ENCODE measurements at places on chromosomes 4 and X.

GRCh38 chr4:48664938-48665337, 115.1 kb downstream of the FRYL start:
- DNase-seq, result no peak

DNA sequence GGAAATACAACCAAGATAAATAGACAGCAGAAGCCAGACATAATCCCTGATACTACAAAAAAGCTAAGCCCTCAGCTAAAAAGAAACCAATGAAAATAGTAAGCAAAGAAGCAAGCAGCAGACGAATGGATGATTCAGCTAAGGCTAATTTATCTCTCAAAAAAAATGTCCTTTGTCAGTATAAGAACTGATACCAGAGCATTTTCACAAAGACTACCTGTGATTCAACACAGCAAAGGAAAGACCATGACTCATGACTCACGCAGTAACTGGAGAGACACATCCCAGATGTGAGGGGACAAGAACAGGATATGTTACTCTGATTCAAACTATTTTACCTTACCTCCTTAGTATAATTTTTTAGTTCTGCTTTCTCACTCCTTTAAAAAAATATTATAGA, 22.7 kb upstream of the TMPRSS11F start:
- no peak for DNase-seq

DNA sequence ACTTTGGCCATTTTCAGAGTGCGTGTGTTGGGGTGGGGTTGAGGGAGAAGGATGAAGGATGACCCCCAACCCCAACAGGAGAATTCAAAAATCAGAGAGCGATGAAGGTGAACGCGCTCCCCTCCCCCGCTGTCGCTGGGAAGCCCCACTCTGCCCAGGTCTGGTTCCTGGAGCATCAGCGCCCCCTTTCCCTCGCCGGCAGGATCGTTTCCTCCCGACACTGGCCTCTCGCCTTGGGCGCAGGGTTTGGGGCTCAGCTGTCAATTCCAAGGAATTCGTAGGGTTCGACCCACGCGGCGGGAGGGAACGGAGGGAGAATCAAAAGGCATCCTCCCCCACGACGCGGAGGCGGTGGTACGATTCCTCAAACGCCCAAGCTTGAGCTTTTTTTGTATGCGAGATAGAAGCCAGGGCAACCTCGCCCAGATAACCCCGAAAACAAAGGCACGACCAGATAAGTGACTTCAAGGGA, 1.0 kb upstream of the PDGFRA start:
- DNase-seq, result peak; percentile 77

DNA sequence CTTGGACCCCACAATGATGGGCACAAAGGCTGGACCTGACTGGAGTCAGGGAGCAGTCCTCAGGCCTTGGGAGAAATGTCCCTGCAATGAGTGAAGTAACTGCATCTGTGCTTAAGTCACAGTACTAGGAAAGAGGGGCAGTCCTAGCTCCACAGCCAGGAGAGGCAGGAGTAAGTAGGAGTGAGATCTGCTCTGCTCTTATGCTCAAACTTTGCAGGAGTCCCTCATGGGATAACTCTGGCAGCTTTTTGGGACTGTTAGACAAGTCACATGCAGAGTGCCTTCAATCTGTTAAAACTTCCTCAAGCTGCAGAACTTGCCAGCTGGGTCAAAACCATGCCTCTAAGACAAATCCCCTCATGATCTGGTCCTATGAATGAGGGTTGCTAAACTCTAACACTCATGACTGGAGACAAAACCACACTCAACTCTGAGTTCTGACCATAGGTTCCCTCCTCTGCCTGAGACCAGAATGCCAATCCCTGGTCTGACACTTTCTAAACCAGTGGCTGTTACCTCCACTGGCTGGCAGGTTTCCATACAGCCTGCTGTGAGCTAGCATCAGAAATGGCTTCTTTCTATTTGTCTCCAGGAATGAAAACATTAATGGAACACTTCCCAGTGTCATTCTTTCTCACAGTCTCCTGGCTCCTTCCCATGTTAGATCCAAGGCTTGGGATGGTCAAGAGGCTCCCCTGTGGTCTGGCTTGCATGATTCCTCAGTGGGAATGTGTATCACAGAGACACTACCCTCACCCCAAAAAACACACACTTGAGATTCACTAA, 819.3 kb downstream of the PCDH7 start:
- no peak for DNase-seq

DNA sequence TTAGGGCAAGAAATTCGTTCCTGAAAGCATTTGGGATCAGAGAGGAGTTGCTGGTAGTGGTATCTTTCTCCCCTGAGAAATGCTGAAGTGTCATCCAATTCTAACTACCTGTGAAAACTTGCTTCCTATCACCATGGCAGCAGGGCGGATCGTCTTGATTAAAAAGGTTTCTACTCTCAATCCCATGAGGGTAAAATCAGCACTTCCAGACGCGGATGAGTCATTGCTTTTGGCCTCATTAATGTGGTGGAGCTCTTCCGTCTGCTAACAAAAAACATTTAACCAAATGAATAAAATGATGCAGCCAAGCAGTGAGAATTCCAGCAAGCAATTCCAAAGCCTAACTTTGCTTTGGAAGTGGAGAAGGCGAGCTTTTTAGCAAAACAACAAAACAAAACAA, 325.6 kb downstream of the CAMK2D start:
- no peak for DNase-seq

DNA sequence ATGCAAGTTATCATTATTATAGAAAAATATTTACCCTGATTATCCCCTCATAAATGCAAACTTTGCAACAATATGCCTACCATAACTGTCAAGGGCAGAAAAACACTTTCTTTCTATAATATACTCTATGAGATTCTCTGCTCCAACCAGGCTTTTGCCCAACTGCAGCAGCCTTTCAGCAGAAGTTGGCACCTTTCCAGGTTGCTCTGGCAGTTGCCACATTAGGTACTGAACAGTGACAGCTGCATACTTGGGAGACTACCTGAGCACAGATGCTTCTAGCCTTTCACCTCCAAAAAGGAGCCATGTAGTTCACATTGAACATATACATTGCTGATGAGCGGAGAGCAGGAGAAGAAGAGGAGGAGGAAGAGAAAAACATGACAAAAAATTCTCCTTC, 69.5 kb upstream of the BRWD3 start:
- peak; percentile 2 for DNase-seq

DNA sequence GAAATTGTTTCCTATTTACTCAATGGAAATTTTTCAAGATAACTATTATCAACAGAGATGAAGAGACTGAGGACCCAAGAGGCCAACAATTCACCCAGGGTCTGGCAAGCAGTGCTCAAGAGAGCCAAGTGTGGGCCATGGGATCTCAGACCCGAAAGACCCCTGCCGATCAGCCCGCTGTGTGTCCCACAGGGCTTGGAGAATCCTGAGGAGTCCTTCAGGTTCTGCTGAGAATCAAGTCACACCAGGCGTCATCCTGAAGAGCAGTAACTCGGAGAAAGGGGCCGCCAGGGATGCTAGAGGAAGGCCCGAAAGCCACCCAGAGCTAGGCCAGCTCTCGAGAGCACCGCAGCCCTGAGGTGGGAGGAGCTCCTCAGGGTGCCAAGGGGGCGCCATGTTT, 48.7 kb downstream of the FGFRL1 start:
- no peak for DNase-seq

GRCh38 chr4:81052119-81053068, 21.9 kb downstream of the BMP3 start:
- peak; percentile 78 for DNase-seq

DNA sequence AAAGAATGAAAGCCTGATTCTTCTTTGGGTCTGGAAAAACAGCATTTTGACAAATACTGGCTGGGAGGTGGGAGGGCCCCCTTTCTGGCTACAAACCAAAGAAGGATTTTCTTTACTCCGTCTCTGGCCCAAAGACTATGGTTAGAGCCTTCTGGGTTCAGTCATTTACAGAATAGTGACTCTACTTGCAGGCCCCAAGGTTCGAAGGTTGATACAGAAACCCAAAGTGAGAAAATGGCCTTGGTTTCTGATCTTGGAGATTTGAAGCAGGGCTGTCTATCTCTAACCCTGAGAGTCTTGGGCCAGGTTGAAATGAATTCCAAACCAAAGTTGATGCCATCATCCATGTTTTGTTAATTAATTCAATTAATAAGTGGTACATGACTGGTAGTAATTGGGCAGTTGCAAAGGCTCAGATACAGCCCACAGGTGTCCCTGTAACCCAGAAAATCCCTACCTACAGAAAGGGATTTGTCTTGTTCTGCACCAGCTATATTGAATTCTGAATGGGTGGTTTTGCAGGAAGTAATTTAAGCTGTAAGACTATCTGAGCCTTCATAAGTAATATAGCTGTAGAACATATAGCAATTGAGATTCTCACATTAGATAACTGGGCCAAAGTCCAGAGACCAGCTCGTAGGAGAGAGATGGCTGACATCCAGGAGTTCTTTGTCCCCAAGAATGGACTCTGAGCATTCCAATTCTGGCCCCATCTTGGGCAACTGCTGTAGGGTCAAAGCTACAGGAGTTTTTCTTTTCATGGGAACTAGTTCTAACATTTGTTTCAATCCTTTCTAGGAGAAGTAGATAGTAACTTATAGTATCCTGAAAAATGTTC, 34.5 kb downstream of the CHRNA9 start:
- DNase-seq, result no peak

DNA sequence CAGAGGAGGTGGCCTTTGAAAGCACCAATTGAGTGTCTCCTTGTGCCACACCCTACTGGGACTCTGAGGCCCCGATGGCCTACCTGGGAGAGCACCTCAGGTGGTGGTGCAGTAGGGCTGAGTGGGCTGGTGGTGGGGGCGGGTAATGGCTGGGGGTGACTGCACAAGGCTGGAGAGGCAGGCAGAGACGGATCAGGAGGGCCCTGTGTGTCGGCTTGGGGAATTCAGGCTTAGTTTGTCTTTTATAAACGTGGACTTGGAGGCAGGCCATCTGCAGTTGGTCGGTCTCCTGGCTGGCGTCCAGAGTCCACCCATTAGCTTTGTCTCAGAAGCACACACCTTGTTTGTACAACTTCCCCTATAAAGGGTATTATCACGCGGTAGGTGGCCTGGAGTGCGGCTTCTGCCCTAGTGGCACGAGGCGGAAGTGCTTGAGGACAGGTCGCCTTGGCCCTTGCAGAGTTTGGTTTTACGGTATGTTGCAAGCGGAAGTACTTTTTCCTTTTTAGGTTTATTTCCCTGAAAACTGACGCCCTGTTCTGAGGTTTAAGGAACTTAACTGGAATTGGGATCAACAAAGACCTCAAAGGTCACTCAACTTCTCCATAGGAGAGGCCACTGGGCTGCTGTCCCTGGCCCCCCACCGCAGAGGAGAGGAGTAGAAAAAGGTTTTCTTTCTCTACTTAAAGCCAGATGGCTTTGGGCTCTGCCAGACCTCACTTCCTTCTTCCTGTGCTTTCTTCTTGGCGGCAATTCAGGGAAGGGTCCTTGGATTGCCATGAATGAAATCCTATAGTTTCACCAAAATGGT, 8.0 kb downstream of the TBC1D14 start:
- no peak for DNase-seq

DNA sequence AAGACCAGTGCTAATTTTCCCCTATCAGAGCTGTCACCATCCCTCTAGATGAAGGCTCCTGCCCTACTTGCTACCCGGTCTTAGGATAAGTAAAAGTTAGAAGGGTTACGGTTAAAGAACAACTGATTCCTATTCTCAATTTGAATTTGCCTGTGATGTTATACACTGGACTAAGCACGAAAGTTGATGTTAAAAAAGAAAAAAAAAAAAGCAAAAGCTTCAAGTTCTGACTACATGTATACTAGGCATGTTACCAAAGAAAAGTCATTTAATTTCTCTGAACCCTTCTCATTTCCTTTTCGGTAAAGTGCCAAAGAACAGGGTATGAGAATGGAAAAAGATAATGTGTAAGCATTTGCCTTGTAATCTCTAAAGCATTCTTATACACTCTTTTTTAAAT, 1.4 kb upstream of the PPID start:
- no peak for DNase-seq

DNA sequence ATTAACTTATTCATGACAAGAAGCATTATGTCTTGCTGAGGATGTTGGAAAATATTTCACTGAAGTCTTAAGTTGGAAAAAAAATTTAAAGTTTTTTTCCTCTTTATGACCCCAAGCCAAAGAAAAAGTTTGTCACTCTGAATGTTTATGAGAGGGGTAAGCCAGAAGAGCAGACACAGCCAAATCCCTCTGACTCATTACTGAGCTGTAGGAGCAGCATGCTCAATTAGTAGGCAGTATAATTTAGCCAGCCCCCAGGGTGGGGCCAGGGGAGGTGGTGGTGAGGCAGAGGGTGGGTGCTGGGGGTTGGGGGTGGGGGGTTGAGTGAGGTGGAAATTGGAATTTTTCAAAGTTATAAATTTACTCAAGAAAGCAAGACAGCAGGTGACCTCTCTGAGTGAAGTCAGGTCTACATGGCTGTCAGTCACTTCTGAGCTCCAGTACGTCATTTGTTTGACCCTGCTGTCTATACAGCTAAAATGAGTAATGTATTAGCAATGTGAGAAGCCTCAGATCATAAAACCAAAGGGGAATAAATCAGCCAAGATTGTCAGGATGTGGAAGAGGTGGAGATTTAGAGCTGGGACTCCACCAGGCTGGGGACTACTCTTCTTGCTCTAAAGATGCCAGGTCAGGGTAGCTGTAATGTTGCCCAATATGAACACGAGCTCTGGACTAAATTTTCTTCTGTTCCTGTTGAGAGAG, 98.8 kb upstream of the NDP start:
- DNase-seq, result no peak

DNA sequence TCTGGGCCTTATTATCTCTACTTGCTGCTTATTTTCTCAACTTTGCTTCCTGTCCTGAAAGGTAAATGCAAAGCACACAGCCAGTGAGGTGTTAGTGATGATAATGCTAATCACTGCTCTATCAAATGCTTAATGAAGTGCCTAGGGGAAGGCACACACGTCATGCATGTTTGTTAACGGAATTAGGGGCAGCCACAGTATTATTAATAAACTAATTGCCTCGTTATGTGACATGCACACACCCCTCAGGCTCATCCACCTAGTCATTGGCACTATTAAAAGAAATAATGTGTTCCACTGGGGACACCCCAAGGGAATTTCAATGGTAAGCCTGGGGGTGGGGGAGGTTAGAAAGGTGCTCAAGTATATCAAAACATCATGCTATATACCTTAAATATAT, 125.2 kb downstream of the GUCY2F start:
- DNase-seq, result no peak

- DNase-seq, result no peak
Observed at GRCh38 chr4:10841697-10842096, 157.1 kb upstream of the CLNK start.

DNA sequence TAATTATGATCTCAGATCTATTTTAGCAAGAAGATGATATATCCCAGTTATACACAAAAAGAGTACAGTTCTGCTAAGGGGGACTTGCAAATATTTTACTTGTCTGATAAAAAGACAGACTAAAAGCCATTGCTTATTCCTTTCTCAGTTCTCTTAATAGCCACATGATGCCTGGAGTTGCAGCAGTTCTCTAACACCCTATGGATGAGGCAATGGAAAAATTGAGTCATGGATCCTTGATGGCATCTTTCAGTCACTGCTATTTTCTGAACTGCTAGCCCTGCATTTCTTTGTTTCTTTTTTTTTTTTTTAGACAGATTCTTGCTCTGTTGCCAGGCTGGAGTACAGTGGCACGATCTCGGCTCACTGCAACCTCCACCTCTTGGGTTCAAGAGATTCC, 1956.7 kb downstream of the C4orf33 start:
- no peak for DNase-seq

GRCh38 chr4:182918044-182918607, 940 bp upstream of the DCTD start:
- no peak for DNase-seq

GRCh38 chrX:67342138-67342537, 201.7 kb upstream of the AR start:
- no peak for DNase-seq

GRCh38 chr4:153294631-153295030, 49.9 kb upstream of the MND1 start:
- no peak for DNase-seq
